Gastroesophageal sphincter (tissue), 4 donors: ENCODE measurements at places on chromosomes 13 and 19.

DNA sequence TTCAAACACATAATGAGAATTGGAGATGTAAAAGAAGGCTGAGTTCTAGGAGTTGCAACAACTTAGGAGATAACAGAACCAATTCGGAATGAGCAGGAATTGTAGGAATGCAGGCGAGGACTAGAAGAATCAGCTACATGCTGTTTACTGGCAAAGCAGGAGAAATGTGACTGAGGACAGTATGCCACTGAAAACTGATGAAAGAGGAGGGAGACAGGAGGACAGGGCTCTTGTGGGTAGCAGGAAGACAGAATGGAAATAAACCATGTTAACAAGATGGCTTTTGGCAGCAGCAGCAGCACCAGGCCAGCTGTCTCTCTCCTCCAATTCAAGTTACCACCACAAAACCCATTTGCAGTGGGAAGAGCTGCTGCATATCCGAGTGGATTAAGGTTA lies 91.0 kb upstream of the SLC15A1 start:
- no peak overlapping the region for H3K27ac ChIP-seq
- no peaks in the 10 kb centered on the region for H3K36me3 ChIP-seq

DNA sequence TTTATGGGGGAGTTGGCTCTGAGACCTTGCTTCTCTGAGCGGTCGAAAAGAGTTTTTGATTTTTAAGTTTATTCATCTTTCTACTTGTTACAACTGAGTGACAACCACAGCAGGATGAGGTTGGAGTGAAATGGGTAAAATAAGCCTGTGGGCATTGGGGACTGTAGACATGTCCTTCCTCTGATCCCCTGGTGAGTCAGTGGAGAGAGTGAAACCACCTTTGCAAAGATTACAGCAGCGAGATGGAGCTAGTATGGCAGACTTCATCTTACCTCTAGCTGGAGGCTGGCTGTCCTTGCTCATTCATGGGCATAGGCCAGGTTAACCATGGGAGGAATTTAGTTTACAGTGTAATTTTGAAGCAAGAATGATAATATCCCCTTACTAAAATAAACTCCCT lies 30.9 kb upstream of the PSG9 start:
- peaks cover 9% of the 10 kb centered on the region for H3K27me3 ChIP-seq
- H3K27ac ChIP-seq, result no peak overlapping the region
- no peak overlapping the region for H3K4me3 ChIP-seq
- ATAC-seq, result no peak

DNA sequence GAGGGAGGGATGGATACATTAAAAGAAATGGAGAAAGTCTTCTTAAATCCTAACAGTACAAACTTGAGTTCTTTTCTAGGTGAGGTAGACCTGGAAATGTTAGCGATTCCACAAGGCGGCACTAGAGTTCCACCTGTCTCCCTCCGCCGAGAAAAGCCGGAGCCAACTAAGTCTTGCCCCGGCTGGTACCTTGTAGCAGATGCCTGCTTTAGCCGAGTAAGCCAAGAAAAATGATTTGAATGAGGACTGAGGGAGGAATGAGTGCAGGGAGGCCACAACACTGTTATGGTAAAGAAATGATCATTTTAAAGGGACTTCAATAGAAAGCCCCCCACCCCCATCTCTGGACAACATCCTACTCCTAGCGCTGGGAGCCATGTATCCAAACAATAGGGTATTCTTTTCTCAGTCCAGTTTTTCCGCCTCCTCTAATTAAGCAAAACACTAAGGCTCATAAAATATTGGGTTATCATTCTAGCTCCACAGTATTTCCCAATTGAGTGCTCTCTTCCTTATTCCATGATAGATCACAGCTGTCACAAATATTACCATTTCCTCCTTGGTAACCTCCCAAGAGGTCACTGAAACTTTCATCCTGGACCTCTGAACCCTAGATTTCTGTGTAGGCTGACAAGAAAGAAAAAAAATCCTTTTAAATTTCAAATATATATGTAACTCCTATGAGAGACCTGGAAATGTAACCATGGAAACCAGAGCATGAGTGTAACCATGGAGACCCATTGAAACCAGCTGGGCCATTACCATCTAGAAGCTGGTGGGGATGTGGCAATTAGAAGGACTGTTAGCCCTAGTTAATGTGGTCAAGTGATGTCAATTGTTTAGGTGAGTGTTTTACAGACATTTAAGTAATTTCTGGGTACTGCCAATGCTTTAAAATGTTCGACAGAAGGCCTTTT lies 58.3 kb downstream of the GPALPP1 start:
- no peaks in the 10 kb centered on the region for H3K36me3 ChIP-seq
- peaks cover 8% of the 10 kb centered on the region for H3K27me3 ChIP-seq
- peak; percentile 78 for ATAC-seq
- peak overlapping the region; percentile 29 for H3K4me3 ChIP-seq

- H3K36me3 ChIP-seq, result no peaks in the 10 kb centered on the region
- peak overlapping the region; percentile 100 for H3K27ac ChIP-seq
- peak overlapping the region; percentile 3 for H3K4me3 ChIP-seq
- no peaks in the 10 kb centered on the region for H3K4me1 ChIP-seq
- ATAC-seq, result no peak
- H3K27me3 ChIP-seq, result no peaks in the 10 kb centered on the region
Observed at GRCh38 chr19:12785431-12786031, 5.8 kb upstream of the JUNB start.

GRCh38 chr19:14135985-14136508 lies 342 bp downstream of the ASF1B start:
- H3K4me1 ChIP-seq, result peaks cover 19% of the 10 kb centered on the region
- no peaks in the 10 kb centered on the region for H3K36me3 ChIP-seq
- no peaks in the 10 kb centered on the region for H3K27me3 ChIP-seq
- no peak for ATAC-seq
- H3K27ac ChIP-seq, result peak overlapping the region; percentile 95

DNA sequence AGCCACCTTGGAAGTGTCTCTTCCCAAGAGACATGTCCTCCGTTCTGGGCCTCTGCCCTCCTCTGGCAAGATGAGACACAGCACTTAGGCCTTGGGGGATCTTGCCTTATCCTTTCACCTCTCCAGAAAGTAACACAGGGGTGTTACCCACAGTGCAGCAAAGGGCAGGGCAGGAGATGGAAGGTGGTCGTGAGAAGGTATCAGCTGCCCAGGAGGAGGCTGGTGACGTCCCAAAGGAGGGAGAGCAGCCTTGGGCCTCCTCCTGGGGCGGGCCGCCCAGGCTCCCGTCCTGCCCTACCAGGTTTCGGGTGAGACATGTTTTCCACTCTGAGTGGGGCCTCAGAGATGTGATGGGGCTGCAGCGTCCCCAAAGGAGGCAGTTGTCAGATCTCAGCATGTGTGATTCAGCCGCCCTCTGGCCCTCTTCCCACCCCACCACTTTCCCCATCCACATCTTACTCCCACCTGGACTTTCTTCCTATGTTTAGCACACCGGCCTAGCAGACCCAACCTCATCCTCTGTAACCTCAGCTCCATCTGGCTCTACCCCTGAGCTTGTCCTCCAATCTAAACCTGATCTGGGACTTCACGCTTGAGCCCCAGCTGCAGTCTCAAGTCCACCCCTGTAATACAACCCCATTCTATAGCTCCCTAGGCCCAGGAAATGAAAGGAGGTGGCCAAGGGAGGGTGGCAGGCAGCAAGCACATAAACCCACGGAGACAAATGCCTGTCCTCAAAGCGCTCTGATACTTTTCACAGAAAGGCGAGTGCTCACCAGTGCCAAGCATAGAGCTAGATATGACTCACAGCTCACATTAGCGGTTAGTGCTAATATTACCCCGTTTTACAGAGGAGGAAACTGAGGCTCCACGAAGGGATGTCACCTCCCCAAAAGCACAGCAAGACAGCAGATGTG lies 9.3 kb downstream of the POU2F2 start:
- peaks cover 22% of the 10 kb centered on the region for H3K27me3 ChIP-seq
- no peaks in the 10 kb centered on the region for H3K36me3 ChIP-seq
- H3K4me3 ChIP-seq, result no peak overlapping the region
- ATAC-seq, result no peak

GRCh38 chr13:40388617-40389016 lies 277.8 kb downstream of the FOXO1 start:
- H3K36me3 ChIP-seq, result no peaks in the 10 kb centered on the region
- no peaks in the 10 kb centered on the region for H3K4me1 ChIP-seq
- ATAC-seq, result no peak
- H3K4me3 ChIP-seq, result no peak overlapping the region

GRCh38 chr13:29520671-29521070 lies 74.8 kb downstream of the SLC7A1 start:
- H3K36me3 ChIP-seq, result peaks cover 87% of the 10 kb centered on the region
- no peaks in the 10 kb centered on the region for H3K27me3 ChIP-seq
- no peak overlapping the region for H3K4me3 ChIP-seq
- no peak for ATAC-seq

GRCh38 chr13:105139380-105140285 lies 1395.8 kb downstream of the EFNB2 start:
- H3K4me3 ChIP-seq, result peak overlapping the region; percentile 34
- peak overlapping the region; percentile 19 for H3K27ac ChIP-seq
- no peaks in the 10 kb centered on the region for H3K36me3 ChIP-seq
- H3K27me3 ChIP-seq, result no peaks in the 10 kb centered on the region
- no peaks in the 10 kb centered on the region for H3K4me1 ChIP-seq

DNA sequence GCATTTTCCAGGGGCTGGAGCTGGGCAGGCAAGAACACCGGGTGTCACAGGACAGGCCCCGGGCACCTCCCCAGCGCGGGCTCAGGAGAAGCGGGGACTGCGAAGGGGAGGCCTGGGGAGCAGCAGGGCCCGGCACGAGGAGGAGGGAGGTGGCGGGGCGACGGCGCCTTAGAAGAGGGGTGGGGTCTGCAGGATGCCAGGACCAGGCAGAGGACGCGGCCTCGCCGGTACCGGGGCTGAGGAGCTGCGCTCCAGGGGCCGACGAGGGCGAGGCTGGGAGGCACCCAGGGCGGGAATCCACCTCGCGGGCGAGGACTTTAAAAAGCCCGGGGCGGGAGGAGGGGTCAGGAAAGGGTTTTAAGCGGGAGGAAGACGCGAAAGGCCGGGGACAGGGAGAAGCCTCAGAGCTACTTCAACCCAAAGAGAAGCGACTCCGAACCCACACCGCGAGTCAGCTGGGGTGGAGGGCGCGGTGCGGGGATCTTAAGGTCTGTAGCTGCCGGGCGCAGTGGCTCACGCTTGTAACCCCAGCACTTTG lies 665 bp downstream of the ZNF347 start:
- no peaks in the 10 kb centered on the region for H3K36me3 ChIP-seq
- peak; percentile 17 for ATAC-seq
- H3K27me3 ChIP-seq, result no peaks in the 10 kb centered on the region
- H3K4me3 ChIP-seq, result peak overlapping the region; percentile 66
- H3K4me1 ChIP-seq, result no peaks in the 10 kb centered on the region

- no peaks in the 10 kb centered on the region for H3K36me3 ChIP-seq
- no peaks in the 10 kb centered on the region for H3K4me1 ChIP-seq
- no peak for ATAC-seq
Observed at GRCh38 chr13:61664801-61665705, 249.4 kb upstream of the PCDH20 start.

- ATAC-seq, result no peak
- H3K27me3 ChIP-seq, result no peaks in the 10 kb centered on the region
- no peaks in the 10 kb centered on the region for H3K36me3 ChIP-seq
Observed at GRCh38 chr19:39138221-39139211, 12.9 kb downstream of the PAK4 start.

GRCh38 chr19:46466536-46467196 lies 4.7 kb downstream of the PNMA8A start:
- no peak for ATAC-seq
- H3K4me1 ChIP-seq, result peaks cover 12% of the 10 kb centered on the region
- H3K36me3 ChIP-seq, result no peaks in the 10 kb centered on the region
- peak overlapping the region; percentile 37 for H3K27ac ChIP-seq
- no peak overlapping the region for H3K4me3 ChIP-seq

DNA sequence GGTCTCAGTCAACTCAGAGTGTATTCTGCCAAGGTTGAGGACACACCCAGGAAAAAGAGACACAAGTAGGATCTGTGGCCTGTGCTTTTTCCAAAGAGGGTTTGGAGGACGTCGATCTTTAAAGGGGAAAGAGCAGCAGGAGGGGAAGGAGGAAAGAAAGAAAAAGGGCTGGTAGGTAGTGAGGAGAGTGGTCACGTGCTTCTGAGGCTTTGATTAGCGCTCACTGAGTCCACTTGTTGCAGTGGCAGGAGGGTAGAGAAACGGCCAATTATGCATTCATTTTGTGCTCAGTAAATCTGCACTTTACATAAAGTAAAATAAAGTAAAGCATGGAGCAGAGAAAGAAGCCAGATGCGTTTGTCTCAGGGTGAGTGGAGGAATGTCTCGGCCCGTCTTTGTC lies 126.0 kb upstream of the VSTM2B start:
- H3K4me3 ChIP-seq, result no peak overlapping the region
- ATAC-seq, result no peak
- H3K27me3 ChIP-seq, result no peaks in the 10 kb centered on the region
- no peak overlapping the region for H3K27ac ChIP-seq
- no peaks in the 10 kb centered on the region for H3K36me3 ChIP-seq
- no peaks in the 10 kb centered on the region for H3K4me1 ChIP-seq

DNA sequence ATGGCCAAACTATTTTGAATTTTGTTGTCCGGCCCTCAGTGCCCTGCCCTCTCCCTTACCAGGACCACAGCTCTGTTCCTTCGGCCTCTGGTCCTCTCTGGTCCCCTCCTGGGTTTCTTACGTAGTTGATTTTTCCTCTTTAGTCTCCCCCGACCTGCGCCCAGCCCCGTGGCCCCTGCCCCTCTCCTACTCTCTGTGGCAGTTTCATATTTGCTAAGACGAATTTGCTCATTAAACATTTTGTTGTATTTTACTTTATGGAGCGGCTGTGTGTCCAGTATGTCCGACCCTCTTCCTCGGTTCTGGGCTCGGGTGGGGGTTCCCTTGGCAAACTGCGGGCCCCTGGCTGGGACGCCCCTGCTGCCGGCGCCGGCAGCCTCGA lies 576 bp upstream of the EPN1 start:
- H3K27me3 ChIP-seq, result no peaks in the 10 kb centered on the region
- peak overlapping the region; percentile 98 for H3K4me3 ChIP-seq
- peaks cover 65% of the 10 kb centered on the region for H3K36me3 ChIP-seq

- H3K4me1 ChIP-seq, result no peaks in the 10 kb centered on the region
- no peaks in the 10 kb centered on the region for H3K36me3 ChIP-seq
- no peak overlapping the region for H3K4me3 ChIP-seq
Observed at GRCh38 chr19:406971-407510, 1.9 kb downstream of the C2CD4C start.

GRCh38 chr19:447064-447426 lies 13.8 kb downstream of the SHC2 start:
- H3K27me3 ChIP-seq, result no peaks in the 10 kb centered on the region
- H3K27ac ChIP-seq, result no peak overlapping the region
- H3K36me3 ChIP-seq, result no peaks in the 10 kb centered on the region
- H3K4me1 ChIP-seq, result peaks cover 13% of the 10 kb centered on the region
- ATAC-seq, result no peak

DNA sequence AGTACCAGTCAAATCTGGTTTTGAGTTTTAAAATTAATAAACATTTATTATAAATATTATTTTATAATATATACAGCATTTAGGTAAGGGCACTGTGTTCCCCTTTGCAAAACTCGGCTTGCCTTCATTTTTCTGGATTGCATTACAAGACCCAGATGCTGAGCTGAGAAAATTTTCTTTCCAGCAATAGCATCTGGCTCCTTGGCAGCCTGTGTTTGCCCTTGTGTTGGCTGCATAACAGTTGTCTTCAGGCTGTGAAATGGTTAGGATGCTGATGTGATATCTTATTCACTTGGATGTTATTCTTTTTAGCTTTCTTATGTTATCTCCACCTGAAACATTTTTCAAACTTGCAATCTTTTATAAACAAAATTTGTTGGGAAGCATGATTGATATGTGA lies 784.4 kb downstream of the DACH1 start:
- no peaks in the 10 kb centered on the region for H3K36me3 ChIP-seq
- no peaks in the 10 kb centered on the region for H3K27me3 ChIP-seq
- no peak overlapping the region for H3K4me3 ChIP-seq
- no peak overlapping the region for H3K27ac ChIP-seq
- no peaks in the 10 kb centered on the region for H3K4me1 ChIP-seq
